Dermis blood vessel endothelial cell (primary cell): ENCODE measurements at places on chromosomes 1 and 21. TPM values are rescaled to one million over a fixed set of nuclear protein-coding genes. Genes with fewer than 3 reads are reported as not detected.
A peak's percentile ranks its signal among the peaks of the same experiment; 100 is the strongest.

- no peak for DNase-seq
Measured at GRCh38 chr1:50527249-50527986, 104.2 kb upstream of the DMRTA2 start.

GRCh38 chr1:216926720-216927510 lies 203.7 kb upstream of the ESRRG start:
- DNase-seq = no peak

DNA sequence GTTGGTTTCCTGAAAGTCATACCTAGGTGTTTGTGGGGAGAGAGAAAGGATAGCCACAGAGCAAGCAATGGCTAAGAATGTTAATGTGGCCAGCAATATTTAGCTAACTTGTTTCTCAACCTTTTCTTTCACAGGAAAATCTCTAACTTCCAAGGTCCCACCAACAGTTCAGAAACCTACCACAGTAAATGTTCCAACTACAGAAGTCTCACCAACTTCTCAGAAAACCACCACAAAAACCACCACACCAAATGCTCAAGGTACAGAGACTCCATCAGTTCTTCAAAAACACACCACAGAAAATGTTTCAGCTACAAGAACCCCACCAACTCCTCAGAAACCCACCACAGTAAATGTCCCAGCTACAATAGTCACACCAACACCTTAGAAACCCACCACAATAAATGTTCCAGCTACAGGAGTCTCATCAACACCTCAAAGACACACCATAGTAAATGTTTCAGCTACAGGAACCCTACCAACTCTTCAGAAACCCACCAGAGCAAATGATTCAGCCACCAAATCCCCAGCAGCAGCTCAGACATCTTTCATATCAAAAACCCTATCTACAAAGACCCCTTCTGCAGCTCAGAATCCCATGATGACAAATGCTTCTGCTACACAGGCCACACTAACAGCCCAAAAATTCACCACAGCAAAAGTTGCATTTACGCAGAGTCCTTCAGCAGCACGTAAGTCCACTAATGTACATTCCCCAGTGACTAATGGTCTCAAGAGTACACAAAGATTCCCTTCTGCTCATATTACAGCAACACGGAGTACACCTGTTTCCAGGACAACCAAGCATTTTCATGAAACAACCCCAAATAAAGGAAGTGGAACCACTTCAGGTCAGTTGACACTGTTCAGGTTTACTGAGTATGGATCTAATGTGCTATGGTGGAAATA lies 15.3 kb downstream of the CD55 start:
- DNase-seq = peak; percentile 43

DNA sequence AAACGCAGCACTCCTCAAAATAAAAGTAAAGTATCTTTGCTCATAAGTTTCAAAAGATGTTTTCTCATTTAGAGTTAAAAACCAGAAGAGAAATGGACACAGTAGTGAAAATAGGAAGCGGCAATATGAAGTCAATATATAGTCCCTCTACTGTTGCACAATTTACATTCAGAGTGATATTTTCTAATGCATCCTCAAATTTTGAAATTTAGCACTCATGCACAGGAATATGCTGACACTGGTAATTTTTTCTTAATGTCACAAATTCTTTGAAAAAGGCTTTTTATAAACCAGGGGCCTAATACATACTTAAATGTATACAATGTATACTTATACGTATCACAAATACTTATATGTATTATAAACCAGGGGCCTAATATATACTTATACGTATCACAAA lies 19.5 kb downstream of the ST7L start:
- DNase-seq = no peak

- DNase-seq = no peak
Measured at GRCh38 chr1:58454385-58454784, 92.1 kb downstream of the OMA1 start.

DNA sequence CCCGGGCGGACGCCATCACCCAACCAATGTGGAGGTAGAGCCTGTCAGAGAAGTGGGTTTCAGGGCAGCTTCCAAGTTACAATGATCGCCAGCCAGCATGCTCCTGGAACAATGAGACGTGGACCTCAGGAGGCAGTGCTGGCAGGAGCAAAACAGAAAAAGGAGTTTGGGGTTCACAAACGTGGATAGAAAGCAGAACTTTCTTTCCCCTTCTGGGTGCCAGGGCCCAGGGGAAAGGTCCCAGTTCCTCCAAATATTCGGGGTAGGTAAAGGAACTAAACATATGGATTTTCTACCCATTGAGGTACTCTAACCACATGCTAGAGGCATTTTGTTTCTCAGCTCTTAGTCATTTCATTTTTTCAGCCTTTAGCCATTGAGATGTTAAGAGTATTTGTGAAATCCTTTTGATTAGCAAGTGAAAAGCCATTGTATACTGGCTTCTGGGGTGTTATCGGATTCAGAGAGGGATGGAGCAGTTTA lies 488.4 kb upstream of the ADGRL2 start:
- no peak for DNase-seq

- peak; percentile 27 for DNase-seq
Measured at GRCh38 chr1:167052389-167052788, 37.8 kb downstream of the GPA33 start.

GRCh38 chr1:150760013-150760412 lies 5.6 kb downstream of the CTSS start:
- no peak for DNase-seq

- no peak for DNase-seq
Measured at GRCh38 chr21:20789729-20790500, 208.3 kb upstream of the NCAM2 start.

GRCh38 chr1:4664606-4665005 lies 10.2 kb downstream of the AJAP1 start:
- no peak for DNase-seq

The FMO5 gene
- 3.6 and 5.3 TPM in 2 replicates for total RNA-seq

The PPIAL4G gene
- total RNA-seq = not detected in 2 replicates

The UBE2J2 gene
- total RNA-seq = 57.3 and 62.1 TPM in 2 replicates

The USH2A gene
- total RNA-seq = not detected in 2 replicates

The ILDR2 gene
- under 0.01 and 1.0 TPM in 2 replicates for total RNA-seq

The ELF3 gene
- 0.14 and 0.68 TPM in 2 replicates for total RNA-seq

The VPS72 gene
- total RNA-seq = 46.8 and 64.3 TPM in 2 replicates

The CA6 gene
- not detected in 2 replicates for total RNA-seq

The TMEM125 gene
- 0.05 TPM in 1 of 2 replicates, not detected in the other for total RNA-seq
